ENCODE measurements at places on chromosomes 5 and 9. TPM values are rescaled to one million over a fixed set of nuclear protein-coding genes. Genes with fewer than 3 reads are reported as not detected.

DNA sequence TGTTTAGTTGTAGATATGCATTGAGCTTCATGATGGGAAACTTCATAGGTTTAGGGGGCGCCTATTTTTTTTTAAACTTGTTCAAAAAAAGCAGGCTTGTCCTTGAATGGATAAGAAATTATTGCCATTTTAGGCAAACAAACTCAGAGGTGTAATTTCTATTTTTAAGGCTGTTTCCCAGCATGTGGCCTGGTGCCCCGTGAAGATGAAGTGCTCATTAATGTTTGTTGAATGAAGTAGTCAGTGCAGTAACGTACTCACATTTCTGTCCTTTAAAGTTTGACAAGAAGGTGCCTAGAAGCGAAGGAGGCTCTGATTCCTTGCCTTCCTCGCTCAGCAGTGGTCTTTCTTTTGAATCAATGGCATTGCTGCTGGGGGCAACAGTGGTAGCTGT is 54.3 kb downstream of the ZNF618 start:
- no peak overlapping the region for H3K4me3 ChIP-seq
- H3K4me1 ChIP-seq, result no peaks in the 10 kb centered on the region
- no peak overlapping the region for H3K27ac ChIP-seq
- no peak for DNase-seq

GRCh38 chr9:129637673-129638439 is 4.1 kb downstream of the ASB6 start:
- no peak overlapping the region for H3K4me3 ChIP-seq
- DNase-seq, result no peak
- peaks cover 30% of the 10 kb centered on the region for H3K36me3 ChIP-seq
- no peaks in the 10 kb centered on the region for H3K27me3 ChIP-seq

GRCh38 chr9:121023064-121023463 is 27.0 kb downstream of the C5 start:
- H3K27ac ChIP-seq, result no peak overlapping the region
- DNase-seq, result peak; percentile 41
- H3K4me3 ChIP-seq, result no peak overlapping the region
- no peaks in the 10 kb centered on the region for H3K36me3 ChIP-seq
- H3K4me1 ChIP-seq, result no peaks in the 10 kb centered on the region

GRCh38 chr5:175448276-175448675 is 4.3 kb upstream of the DRD1 start:
- no peak for DNase-seq
- no peaks in the 10 kb centered on the region for H3K36me3 ChIP-seq
- H3K4me3 ChIP-seq, result no peak overlapping the region
- H3K27ac ChIP-seq, result no peak overlapping the region
- H3K27me3 ChIP-seq, result peaks cover 10% of the 10 kb centered on the region

GRCh38 chr5:137826067-137826466 is 41.6 kb upstream of the MYOT start:
- H3K27ac ChIP-seq, result no peak overlapping the region
- H3K27me3 ChIP-seq, result no peaks in the 10 kb centered on the region
- no peak overlapping the region for H3K4me3 ChIP-seq
- no peak for DNase-seq
- H3K36me3 ChIP-seq, result no peaks in the 10 kb centered on the region

DNA sequence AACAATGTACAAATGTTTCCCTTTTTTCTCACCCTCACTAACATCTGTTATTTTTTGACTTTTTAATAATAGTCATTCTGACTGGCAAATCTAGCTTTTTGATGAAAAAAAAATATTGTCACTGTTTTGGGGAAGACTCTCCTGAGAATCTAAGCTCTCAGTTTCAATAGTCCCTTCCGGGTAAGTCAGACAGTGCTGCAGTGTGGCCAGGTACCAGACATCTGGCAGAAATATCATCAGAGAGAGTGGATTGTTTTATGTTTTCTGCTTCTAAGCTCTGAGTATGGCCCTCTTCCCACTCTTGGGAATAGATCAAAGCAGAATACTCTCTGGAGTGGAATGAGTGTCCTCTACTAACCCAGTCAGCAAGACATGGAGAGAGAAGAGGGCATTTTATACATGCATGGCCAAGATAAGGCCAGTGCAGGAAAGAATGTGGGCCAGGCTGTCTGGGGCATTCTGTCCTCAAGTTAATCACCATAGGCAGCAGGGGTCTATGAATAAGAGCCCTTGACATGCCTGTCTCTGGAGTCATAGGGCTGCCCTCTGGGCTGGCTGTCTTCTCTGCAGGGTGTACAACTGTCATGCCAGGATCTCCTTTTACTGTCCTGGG is 38.5 kb upstream of the OR2S2 start:
- DNase-seq, result no peak
- H3K27ac ChIP-seq, result no peak overlapping the region
- no peaks in the 10 kb centered on the region for H3K4me1 ChIP-seq
- H3K36me3 ChIP-seq, result no peaks in the 10 kb centered on the region
- H3K4me3 ChIP-seq, result no peak overlapping the region

- peak overlapping the region; percentile 90 for H3K4me3 ChIP-seq
- H3K36me3 ChIP-seq, result no peaks in the 10 kb centered on the region
- H3K27me3 ChIP-seq, result no peaks in the 10 kb centered on the region
- H3K4me1 ChIP-seq, result peaks cover 65% of the 10 kb centered on the region
- no peak for DNase-seq
Measured at GRCh38 chr5:65928322-65928752, 2.0 kb downstream of the ERBIN start.

DNA sequence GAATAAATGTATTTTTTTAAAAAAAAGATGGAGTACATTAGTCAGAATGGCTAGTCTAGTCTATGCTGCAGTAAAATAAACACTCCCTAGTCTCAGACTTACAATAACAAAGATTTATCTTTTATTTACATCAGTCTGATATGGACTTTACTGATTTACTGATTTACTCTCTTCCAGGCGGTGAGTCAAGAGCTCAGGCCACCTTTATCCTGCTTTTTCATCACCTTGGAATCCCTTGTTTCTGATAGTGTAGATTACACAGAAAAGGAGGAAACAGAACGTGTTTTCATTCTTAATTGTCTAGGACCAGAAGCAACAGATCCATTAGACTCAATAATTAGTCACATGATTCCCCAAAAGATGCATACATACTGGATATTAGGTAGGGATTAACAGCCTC is 290.1 kb upstream of the TRPC7 start:
- H3K36me3 ChIP-seq, result no peaks in the 10 kb centered on the region
- H3K4me3 ChIP-seq, result no peak overlapping the region
- no peaks in the 10 kb centered on the region for H3K4me1 ChIP-seq
- peaks cover 4% of the 10 kb centered on the region for H3K27me3 ChIP-seq
- no peak overlapping the region for H3K27ac ChIP-seq

Gene WDR31
- total RNA-seq, result 5.9 TPM

Gene DOLK
- total RNA-seq, result 12.0 TPM

Gene KIF2A
- total RNA-seq, result 42.9 TPM

Gene RECK
- total RNA-seq, result 3.8 TPM

Data from HCT116 (cell line).